ENCODE measurements at places on chromosomes 7 and 10.

DNA sequence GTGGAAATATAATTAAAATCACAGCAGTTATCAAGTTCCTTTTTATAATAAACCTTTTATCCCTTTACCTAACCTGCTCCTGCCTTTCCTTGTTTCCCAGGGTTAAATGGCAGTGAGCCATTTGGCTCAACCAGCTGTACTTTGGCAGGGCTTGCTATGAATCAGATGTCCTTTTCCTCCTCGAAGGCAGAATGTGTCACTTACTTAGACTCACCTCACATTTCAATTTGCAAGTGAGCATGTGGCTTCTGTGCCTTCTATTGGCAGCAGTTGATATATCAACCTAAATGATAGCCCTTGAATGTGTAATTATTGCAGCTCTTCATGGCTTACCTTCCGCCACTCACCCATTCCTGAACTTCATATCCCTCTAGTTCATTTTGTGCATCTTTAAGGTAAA, 301.7 kb downstream of the CSTF2T start:
- DNase-seq = no peak

GRCh38 chr7:2475678-2476015, 551 bp downstream of the GRIFIN start:
- no peak for DNase-seq

DNA sequence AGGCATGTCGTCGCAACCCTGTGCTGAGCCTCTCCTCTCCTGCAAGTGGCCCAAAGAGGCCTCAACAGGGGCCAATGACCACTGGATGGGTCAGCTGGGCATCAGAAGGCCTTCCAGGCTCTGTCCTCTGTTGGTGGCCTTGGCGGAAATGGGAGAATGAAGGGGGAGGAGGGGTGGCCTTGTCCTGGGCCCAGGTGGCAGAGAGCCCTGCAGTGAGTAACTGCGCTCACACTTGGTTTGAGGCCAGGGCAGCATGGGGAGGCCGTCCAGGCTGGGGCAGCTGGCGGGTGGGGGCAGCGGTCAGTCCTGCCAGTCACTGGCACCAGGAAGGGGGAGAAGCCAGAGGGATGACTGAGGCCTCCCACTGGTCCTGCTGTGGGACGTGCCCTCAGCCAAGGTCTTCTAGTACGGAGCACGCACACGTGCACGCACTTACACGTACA, 59.8 kb downstream of the LHPP start:
- no peak for DNase-seq

DNA sequence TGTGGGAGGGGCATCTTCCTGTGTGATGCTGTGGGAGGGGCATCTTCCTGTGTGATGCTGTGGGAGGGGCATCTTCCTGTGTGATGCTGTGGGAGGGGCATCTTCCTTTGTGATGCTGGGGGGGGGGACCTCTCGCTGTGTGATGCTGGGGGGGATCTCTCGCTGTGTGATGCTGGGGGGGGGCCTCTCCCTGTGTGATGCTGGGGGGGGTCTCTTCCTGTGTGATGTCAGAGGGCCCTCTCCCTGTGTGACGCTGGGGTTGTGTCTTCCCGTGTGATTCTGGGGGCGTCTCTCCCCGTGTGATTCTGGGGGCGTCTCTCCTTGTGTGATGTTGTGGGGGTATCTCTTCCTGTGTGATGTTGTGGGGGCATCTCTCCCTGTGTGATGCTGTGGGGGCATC, 27.9 kb upstream of the DPYSL4 start:
- DNase-seq = no peak

- no peak for DNase-seq
Observed at GRCh38 chr7:33395340-33395739, 266.0 kb downstream of the BBS9 start.

- DNase-seq = no peak
Observed at GRCh38 chr7:32941681-32942414, 15.4 kb upstream of the FKBP9 start.

DNA sequence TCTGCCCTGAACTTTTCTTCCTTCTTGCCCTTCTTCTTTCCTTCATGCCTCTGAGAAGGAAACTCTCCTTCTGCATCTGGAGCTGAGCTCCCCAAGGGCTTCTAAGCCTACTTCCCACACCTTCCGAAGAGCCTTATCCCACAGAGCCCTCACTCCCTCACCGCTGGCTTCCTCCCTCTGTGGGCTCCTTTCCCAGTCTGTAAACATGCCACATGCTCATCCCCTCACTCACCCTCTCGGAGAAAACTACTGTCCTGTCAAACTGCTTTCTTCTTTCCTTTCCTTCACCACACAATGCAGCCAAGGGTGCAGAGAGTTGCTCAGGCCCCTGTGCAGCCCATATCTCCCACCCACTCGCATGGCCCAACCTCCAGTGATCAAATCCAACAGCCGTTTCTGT, 18.1 kb downstream of the ANKRD16 start:
- no peak for DNase-seq
